Lower lobe of right lung (tissue), 2 donors: ENCODE measurements at places on chromosomes 11 and 22.
A peak's percentile ranks its signal among the peaks of the same experiment; 100 is the strongest.

GRCh38 chr22:29306835-29307595, 565 bp downstream of the GAS2L1 start:
- peak; percentile 86 for DNase-seq

GRCh38 chr11:20415432-20415831, 27.9 kb downstream of the PRMT3 start:
- DNase-seq: no peak

GRCh38 chr22:17890892-17891291, 116.6 kb upstream of the BID start:
- no peak for DNase-seq

DNA sequence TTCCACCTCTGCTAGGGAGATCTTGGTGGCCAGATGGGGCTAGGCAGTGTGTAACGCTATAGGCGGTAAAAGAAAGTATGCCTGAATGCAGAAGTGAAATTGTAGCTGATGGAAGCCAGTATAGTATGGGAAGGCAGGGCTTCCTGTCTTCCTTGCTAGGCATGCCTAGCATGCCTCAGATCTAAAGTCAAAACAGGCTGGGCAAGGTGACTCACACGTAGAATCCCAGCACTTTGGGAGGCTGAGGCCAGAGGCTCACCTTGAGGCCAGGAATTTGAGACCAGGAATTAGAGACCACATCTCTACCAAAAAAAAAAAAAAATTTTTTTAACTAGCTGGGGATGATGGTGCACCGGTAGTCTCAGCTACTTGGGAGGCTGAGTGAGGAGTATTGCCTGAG, 281.7 kb upstream of the MTNR1B start:
- DNase-seq: no peak

DNA sequence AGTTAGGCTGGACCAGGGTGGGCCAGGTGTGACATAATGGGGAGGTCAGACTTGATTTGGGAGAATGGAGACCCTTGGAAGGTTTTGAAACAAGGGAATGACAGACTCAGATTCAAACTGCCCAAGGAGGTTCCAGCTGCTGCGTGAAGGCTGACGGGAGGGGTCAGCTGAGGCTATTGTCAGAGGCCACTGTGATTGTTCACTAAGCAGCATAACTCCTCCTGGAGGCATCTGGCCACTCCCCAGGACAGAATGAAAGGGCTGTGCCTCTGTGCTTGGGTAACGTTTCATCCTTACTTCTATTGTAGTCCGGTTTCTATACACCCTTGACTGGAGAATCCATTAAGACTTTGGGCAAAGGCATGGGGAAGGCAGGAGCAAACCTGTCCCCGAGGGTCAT, 126.6 kb downstream of the DSCAML1 start:
- DNase-seq: no peak

DNA sequence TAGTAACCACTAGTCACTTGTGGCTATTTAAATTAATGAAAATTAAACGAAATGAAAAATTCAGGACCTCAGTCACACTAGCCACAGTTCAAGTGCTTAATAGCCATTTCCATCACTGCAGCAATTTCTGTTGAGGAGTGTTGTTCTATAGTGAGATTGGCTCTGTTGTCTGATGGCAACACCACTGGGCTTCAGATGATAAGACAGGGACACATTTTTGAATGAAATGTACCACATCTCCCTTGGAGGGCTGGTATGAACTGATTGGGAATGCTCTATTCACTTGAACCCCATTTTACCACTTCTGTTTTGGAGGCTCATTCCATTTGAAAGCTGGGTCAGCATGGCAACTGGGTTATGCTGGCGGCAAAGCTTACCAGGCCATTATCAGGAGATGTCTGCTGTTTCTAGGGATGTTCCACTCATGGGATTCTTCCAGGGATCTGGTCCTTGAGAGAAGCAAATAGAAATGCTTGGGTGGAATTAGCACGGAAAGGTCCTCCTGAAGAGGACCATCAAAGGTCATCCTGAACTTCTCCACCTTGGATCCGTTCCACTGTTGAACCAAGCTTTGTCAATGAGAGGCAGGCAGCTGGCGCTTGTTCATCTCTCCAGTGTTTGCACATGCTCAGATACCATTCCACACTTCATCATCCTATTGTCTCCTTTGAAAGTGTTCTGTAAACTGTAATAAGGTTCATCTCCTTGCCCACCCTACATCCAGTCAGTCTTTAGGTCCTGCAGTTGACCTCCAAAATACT, 7.6 kb downstream of the AMOTL1 start:
- DNase-seq: no peak

GRCh38 chr11:116558504-116559211, 214.1 kb downstream of the BUD13 start:
- no peak for DNase-seq

DNA sequence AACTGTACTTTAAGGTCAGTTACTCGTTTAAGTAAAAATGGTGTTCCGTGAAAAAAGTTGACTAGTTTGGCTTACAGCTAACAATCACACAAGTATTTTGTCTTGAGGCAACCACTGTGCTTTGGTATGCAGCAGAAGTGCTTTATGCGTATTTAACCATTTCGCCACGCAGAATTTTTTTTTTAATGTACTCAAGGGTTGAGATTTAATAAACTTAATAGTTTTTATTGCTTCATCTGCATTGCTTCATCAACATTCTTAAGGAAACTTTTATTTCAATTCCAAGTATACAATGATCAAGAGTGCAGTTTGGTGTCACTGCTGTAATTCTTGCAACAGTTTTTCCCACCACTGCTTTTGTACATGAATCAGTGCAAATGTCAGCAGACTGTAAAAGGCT, 66.4 kb downstream of the ZNRF3 start:
- no peak for DNase-seq

GRCh38 chr22:26576026-26576680, 13.8 kb downstream of the TPST2 start:
- no peak for DNase-seq

DNA sequence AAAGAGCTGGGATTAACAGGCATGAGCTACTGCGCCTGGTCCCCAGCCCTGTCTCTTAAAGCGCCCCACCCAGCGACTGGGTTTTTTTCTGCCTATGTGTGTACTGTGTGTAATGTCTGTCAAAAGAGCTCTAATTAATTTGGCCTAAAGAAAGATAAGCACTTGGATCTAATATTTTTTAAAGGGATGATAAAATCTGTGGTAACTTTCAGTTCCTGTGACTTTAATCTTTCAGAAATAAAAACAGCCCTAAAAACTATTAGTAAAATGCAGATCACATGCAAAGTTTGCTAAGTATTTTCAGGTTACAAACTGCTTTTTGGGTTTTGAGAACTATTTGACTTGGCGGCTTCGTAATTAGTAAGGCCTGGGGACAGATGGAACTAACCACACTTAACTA, 1358.7 kb downstream of the LRRC4C start:
- DNase-seq: no peak

DNA sequence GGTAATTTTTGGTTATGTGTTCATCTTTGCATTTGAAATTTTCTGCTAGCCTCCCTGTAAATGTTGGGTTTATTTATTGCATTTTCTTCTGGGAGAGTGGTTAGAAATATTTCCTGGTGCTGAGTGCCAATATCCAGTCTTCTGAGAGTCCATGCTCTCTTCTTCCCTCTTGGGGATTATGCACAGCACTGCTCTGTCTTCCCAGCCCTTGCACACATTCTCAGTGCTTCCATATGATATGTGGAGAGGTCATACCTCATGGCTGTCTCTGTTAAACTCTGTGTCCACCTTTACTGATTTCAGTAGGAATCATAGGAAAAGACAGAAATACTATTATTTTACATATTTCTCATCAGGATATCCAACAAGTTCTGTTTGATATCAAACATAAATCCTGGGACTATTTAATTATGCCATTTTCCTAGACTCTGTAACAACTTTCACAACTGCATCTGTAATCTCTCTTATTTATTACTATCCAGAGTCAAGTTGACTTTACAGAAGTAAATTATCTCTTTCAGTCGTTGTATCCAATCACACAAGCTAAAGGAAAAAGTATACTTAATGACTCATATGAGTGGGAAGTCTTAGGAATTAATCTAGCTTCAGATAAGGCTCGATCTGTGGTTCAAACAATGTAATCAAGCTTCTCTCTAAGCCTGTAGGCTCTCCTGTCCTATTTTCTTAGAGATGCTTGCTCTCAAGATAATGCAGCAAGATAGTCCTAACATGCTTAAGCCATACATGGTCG, 2.7 kb upstream of the NXPE1 start:
- no peak for DNase-seq
